ENCODE measurements at places on chromosomes 4 and X.

GRCh38 chr4:121898150-121898549 lies 27.9 kb upstream of the BBS7 start:
- no peak for DNase-seq

DNA sequence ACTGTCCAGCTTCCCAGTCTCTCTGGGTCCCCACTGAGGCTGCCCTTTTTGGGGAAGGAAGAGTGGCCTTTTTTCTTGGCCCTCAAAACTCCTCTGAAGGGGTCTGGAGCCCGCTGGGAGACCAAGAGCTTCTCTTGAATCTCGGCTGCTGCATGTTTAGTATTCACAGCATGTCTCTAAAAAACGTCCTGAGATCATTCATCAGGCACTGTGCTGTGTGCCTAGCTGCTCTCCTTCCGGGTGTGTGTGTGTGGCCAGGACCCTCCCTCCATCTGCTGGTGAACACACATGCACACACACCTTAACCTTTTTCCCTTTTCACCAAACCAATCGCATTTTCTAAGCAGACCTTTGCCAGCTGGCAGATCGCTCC lies 841 bp upstream of the FRMPD3 start:
- no peak for DNase-seq

- no peak for DNase-seq
Observed at GRCh38 chr4:57154191-57154590, 44.0 kb upstream of the IGFBP7 start.

GRCh38 chr4:183146478-183146877 lies 47.4 kb downstream of the WWC2 start:
- no peak for DNase-seq

- no peak for DNase-seq
Observed at GRCh38 chr4:3449574-3450534, 8.1 kb downstream of the HGFAC start.

DNA sequence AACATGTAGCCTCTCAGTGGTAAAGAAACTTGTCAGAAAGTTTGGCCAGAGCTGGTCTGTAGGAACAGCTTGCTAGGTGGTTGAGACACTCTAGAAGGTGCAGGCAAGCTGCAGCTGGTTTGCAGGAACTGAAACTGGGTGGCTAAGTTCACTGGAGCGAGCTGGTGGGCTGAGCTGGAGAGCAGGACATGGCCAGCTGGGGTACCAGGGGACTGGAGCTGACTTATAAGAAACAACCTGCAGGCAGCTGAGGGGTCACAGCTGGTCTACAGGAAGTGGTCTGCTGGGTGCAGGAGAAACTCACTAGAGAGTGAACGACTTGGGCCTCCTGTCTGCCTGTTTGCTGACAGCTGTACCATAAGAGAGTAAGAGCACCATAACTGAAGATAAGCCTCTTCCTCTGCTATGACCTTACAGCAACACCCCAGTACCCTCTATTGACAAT lies 157.1 kb upstream of the LNX1 start:
- no peak for DNase-seq

GRCh38 chr4:56757821-56758411 lies 63.6 kb downstream of the SPINK2 start:
- DNase-seq, result peak; percentile 65

DNA sequence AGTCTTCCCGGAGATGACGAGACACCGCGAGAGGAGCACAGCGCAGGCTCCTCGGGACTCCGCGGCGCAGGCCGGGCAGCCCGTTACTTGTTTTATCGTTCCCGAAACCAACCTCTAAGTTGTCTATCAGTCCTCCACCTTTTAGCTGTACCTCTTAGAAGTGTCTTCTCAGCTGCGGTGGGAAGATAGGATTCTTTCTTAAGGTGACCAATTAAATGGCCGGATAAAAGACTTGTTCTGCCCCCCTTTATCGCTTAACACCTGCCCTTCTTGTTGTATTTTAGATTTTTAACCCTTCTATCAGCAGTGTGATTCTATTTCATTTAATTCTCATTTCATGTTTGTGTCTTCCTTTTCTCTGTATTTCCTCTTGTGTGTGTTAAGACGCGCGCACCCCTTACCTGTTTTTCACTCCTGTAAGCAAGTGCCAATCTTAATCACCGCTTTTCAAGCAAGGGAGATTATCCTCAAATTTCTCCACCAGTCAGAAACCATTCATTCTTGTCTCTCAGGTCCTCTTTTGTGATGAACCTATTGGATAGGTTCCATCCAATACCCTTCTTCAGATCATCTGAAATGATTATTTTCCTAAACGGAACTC lies at the start of gene SLC9B2:
Gene SLC9B2, minus strand, starts transcription at position 15 of the 601 bp plus-strand sequence. CDS start 9,211 bp downstream, outside the sequence.
- no peak for DNase-seq

GRCh38 chrX:11908371-11908770 lies 150.3 kb downstream of the MSL3 start:
- peak; percentile 50 for DNase-seq

DNA sequence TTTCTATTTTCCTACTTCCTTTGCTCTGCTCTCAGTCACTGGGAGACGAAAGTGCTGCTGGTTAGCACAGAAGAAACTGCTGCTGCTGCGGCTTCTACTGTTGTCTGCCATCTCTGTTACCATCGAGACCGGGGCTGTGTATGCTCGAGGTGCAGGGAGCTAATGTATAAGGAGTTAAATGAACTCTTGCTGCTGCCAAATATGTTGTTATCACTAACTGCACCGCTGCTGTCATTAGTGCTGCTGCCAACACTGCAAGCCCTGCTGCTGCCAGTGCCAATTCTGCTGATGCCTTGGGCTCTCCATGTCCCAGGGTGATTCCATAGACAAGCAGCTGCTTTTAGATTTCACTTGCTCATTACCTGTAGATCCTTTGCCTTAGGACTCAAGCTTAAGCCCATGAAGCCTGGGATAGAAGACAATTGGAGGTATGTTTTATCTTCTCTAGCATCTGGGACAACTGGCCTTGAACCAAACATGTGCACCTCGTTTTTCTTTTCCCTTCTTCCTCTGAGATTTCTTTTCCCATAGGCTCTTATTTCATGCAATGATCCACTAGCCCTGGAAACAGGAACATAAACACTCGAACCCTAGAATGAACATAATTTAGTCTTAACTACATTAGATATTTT lies 107.8 kb downstream of the CCSER1 start:
- no peak for DNase-seq

GRCh38 chrX:53223068-53223693 lies 1.8 kb downstream of the KDM5C start:
- peak; percentile 3 for DNase-seq

- peak; percentile 52 for DNase-seq
Observed at GRCh38 chrX:118807151-118808017, 16.2 kb upstream of the ZCCHC12 start.

- DNase-seq, result no peak
Observed at GRCh38 chrX:63809173-63809572, 24.2 kb upstream of the ARHGEF9 start.

DNA sequence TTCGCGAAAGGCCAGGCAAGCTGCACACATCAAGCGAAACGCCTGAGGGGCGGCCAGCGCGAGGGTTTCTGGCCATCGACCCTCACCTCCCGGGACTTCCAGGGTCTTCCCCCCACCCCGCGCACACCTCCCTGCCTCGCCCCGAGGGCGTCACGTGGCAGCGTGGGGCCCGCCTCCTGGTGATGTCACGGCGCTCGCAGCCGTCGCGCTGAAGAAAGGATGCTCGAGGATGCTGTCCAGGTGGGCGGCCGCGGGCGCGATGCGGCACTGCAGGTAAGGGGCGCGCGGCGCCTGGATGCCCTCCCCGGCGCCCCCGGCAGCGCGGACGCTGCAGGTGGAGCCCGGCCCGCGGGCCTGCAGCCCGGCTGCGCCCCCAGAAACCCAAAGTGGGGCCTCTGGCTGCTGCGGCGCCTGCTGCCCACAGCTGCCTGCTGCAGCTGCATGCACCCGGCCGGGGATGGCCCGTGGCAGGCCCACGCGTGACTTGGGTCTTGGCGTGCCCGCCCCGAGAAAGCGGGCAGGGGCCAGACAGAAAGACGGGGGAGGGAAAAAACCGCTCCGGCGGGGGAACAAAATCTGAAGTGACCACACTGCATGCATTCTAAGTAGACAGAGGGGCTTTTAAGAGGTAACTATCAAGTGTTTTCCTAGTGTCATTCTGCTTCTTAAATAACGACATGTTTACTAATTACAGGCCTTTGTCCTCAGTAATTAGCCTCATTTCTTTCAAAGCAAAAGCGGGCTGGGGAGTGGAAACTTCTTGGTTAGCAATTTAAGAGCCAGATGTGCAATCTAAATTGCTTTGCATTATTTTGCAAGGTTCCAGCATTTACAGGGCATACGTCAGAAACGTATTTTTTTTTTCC lies 1.7 kb downstream of the CLCN4 start:
- DNase-seq, result peak; percentile 42

DNA sequence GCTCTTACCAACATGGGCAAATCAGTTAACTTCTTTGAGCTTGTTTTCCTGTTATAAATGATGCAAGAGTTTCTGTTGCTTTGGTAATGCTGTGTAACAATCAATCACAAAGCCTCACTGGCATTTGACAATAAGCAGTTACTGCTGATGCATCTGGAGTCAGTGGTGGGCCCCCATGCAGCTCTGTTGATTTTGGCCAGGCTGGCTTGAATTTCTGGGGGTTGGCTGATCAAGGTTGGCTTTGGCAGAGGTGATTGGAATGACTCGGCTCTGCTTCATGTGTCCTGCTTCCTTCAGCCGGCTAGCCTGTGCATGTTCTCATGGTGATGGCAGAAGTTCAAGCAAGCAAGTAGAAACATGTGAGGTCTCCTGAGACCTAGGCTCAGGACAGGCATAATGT lies 90.4 kb downstream of the PHEX start:
- no peak for DNase-seq

DNA sequence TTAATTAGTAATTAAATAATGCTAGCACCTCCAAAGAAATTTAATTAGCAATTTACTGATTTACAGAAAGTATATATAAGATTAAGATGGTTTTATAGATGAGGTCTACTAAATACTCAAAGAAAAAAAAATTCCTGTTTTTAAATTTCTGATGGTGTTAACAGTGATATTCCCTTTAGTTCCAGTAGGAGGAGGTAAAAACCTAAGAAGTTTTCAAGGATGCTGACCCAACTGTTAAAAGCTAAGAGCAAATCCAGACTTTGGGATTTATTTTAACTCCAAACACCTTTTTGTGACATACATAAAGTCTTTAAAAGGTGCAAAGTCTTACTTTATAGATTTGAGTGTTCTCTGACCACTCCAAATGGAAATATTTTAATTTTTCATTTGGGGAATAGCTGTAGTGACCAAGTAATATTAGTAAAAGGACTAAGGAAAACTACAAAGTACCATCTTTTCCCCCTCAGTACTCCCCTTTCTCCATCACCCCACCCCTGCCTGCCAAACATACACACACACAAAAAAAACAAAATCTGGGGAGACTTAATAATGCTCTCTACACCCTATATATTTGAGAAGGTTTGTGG lies 34.2 kb upstream of the CSN1S1 start:
- peak; percentile 40 for DNase-seq

DNA sequence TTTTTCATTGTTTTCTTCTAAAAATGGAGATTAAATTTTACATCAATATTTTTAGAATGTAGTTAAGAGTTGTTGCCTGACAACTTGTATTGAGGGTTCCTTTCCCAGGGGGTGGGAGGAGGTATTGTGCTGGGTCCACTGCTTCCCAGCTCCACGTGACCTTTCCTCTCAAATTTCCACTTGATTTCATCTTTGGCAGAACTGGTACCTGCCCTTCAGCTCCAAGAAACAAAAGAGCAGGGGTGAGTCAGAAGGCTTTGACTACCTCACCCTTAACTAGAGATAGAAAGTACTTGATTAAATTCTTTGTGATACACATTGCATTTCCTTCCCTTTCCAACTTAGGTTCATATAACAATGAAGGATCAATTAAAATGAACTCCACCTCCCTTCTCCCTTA lies 19.7 kb downstream of the TRIM2 start:
- no peak for DNase-seq

DNA sequence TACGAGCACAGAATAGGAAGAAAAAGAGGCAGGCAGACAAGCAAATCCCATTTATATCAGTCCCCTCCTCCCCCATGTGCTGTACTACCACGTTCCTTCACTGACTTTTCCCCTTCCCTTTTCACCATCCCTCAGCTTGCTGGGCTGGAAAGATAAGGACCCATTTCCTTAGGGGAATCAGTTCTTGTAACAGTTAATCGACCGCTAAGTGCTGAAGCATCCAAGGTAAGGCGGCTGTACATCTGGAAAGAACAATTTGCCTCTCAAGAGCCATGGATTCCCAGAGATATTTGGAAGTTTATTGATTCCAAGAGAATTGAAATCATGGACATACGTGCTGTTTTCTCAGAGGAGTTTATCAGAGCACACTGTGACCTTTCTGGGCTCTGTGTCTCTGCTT lies 1688.0 kb downstream of the STIM2 start:
- DNase-seq, result peak; percentile 8

GRCh38 chrX:23855569-23855968 lies 52.2 kb downstream of the APOO start:
- DNase-seq, result no peak

- no peak for DNase-seq
Observed at GRCh38 chr4:17250591-17250990, 261.3 kb downstream of the QDPR start.

- DNase-seq, result no peak
Observed at GRCh38 chrX:147850875-147851274, 60.8 kb upstream of the FMR1 start.

DNA sequence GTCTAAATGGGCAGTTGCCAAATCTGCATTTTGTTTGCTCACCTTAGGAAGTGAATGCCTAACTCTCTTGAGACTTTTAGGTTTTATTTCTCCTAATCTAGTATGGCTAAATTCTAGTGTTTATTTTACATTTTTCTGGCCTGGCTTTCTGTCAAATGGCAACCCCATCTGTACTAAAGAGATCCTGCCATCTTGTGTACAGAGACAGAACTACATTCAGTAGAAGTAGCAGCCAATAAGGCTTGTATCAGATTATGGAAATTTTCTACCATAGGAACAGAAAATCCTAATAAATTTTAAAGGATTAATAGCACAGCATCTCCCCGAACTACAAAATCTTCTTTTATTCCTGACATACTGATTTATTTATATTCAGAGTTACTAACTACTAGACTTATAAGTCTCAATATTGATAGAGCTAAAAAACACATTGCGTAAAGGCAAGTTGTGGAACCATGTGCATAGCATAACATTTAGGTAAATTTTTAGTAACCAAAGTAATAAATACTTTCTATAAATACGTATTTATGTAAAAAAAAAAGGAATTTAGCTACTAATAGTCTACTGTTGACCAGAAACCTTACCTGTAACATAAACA lies 45.5 kb downstream of the TMEM144 start:
- peak; percentile 61 for DNase-seq

- DNase-seq, result peak; percentile 37
Observed at GRCh38 chr4:73309211-73309610, 50.6 kb upstream of the ANKRD17 start.

DNA sequence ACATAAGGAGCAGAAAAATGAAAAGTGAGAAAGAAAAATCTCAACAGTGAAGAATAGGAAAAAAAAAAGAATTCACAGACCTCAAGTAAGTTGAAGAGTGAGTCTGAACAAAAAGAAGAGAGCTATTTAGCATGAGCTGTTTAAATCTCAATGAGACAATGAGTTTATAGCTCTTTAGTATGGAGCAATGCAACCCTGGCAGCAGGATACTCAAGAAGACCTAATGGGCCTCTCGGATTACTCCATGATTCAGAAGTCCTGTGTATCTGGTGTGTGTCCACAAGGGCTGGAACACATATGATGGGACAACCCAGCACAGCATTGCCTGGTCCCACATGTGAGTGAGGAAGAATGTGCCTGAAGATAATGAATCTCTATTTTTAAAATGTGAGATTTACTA lies 563.1 kb upstream of the INTU start:
- DNase-seq, result no peak

- no peak for DNase-seq
Observed at GRCh38 chr4:123506011-123506695, 109.6 kb downstream of the SPRY1 start.

- DNase-seq, result no peak
Observed at GRCh38 chr4:4383085-4383484, 3.8 kb upstream of the NSG1 start.
